Stimulated activated CD4-positive, alpha-beta T cell treated with anti-CD3 and anti-CD28 coated beads, Interleukin-12 subunit alpha, Interleukin-12 subunit beta, amount 100 ng/mL, for 4 hours (primary cell): ENCODE measurements at places on chromosomes 3 and 15.

DNA sequence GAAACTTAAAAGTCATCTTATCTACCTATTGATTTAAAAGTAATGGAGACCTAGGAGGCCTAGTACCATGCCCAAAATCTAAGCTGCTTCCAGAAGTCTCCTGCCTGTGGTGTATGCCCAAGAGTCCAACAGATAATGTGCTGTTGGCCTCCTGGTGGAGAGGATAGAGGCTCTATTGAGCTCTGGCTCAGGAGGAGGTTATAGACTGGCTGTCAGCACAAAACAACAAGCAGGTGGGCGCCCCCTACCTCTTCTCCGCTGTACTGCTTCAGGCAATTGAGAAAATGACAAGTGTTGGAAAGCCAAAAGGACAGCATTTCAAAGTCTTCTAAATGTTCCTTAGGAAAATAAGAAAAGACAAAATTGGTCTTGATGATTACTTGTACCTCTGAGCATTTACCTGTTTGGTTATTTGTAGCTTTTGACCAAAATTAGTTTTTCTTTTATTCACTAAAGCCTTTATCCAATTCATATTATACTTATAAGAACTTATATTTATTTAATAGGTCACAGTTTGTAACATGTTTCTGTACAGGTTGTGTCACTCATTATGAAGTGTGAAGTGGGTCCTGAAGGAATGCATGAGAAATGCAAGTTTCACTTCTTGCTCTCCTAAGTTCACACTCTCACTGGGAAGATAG, 17.2 kb upstream of the GNB5 start:
- DNase-seq = peak; percentile 65

DNA sequence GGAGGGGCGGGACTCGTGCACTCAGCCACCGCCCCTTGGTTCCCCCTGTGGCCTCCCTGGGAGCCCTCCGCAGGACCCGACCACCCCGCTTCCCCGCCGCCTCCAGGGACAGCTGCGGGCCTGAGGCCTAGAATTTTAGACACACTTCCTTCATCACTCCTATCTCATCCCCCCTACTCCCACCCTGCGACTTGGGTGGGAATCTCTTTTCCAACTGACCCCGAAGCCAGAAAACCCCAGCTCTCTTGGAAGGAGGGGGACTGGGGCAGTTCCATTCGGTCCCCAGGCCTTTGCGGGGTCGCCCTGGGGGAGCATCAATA, 289 bp upstream of the TFDP2 start:
- no peak for DNase-seq

- no peak for DNase-seq
Observed at GRCh38 chr15:78695046-78695671, 54.1 kb upstream of the CHRNB4 start.

DNA sequence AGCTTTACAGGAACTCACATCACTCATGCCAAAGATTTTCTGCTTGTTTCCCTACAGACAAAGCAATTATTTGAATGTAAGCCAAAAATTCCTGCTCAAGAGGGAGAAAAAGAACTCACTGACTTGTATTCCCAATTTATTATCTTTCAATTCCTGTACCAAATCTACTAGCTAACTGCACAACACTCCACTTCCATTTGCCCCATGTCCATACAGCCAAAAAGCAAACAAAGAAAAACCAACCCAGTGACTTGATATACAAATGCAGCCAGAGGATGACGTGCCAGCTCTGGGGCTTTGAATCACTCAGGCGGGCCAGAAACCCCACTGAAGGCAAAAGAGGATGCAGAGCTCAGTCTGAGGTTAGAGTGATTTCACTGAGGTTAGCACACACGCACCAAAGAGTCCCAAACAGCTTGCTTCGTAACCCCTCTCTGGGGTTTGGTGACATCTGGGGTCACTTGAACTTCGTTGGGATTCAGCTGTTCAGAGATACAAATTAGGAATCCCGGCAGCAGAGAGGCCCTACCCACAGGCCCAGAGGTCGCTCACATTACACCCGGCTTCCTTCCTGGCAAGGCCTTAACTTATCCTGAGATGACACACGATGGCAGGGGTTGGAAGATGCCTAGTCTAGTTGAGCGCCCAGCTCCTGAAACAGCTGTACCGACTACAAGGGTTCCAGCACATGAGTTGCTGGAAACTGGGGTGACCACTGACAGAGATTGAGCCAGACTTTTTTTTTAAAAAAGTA, 1.6 kb downstream of the RFTN1 start:
- DNase-seq = peak; percentile 56

GRCh38 chr15:51736751-51737521, 519 bp downstream of the LYSMD2 start:
- peak; percentile 49 for DNase-seq

GRCh38 chr3:33062866-33063265, 34.1 kb downstream of the GLB1 start:
- no peak for DNase-seq

GRCh38 chr3:106725566-106725965, 651.7 kb upstream of the CCDC54 start:
- no peak for DNase-seq

DNA sequence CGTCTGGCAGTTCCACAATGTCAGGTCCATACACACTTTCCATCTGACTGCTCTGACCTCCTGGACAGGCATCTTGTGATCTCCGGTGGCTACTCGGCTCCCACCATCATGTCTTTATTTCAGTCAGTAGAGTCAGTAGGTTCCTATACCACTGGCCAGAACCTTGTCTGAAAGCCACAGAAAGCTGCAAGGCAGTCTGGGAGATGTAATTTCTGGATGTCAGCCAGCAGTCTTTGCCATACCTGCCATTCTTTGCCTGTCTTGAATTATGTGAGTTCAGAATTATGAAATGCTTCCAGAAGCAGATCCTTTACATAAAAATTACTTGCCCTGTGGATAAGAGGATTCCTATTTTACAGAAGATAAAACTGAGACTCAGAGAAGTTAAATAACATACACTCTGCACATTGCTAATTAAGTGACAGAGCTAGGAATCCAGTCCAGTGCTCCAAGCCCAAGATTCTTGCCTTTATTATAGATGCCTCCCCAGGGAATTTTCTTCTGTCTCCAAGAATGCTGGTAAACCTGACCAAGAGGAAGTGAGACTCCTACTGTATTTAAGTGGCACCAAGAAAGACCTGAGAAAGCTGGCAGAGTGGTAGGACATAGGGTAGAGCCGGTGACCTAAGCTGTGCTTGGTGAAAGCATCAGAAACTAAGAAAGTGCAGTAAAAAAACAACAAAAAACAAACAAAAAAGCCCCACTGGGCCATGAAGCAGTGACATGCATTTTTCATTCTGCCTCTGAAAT, 75.6 kb downstream of the IQCH start:
- DNase-seq = no peak

GRCh38 chr15:79919749-79920511, 23.1 kb upstream of the MTHFS start:
- DNase-seq = no peak

DNA sequence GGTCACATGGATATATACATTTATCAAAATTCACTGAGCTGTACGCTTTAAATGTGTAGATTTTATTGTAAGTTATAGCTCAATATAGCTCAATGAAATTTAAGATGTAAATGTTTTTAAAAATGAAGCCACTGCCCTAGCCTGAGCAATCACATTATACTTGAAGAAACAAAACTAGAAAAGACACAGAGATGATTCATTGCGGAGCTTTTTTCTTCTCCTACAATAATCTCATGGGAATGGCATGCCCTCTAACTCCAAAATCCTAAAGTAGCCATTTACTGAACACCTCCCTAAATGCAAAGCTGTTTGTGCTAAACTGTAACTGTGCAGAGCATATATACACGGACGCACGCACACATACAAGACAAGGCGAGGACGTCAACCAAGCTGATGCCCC, 84.2 kb downstream of the MYO9A start:
- DNase-seq = no peak

DNA sequence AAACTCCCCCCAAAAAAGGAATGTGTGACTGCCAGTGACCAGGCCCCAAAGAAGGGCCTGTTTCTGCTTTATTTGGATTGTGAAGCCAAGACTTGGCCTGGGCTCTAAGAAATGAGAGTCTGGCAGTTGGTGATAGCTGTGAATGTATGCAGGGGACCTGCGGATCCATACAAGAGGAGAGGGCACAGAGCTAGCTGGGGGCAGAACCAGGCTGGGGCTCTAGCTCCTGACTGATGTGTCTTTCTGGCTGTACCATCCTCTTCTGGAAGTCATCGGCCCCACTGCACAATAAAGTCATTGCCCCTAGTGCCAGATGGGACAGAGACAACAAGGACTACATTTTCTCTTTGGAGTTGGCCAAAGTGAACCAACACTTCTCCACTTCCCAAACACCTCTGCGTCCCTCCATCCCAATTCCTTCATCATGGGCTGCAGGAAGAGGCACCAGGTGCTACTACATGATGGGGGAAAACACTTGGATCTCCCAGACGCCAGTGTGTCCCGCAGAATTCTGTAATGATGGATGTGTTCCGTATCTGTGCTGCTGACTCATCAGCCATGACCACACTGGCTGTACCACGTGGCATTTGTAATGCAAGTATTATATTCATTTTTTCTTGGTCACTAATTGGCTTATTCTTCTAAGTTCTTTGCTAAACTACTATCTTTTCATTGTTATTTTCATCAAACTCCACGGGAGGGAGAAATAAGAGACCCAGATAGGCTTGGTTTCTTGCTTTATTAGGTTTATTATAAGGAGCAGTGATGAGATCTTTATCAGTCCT, 1.7 kb upstream of the PLA2G4F start:
- DNase-seq = no peak

- DNase-seq = peak; percentile 20
Observed at GRCh38 chr3:192819001-192819569, 91.7 kb upstream of the FGF12 start.

GRCh38 chr3:15339786-15340215, 7.4 kb upstream of the SH3BP5 start:
- DNase-seq = no peak

- no peak for DNase-seq
Observed at GRCh38 chr15:87345961-87346360, 910.6 kb downstream of the NTRK3 start.

GRCh38 chr3:126550488-126551051, 8.2 kb downstream of the C3orf22 start:
- no peak for DNase-seq

- DNase-seq = no peak
Observed at GRCh38 chr15:90174140-90174875, 26.8 kb upstream of the SEMA4B start.

DNA sequence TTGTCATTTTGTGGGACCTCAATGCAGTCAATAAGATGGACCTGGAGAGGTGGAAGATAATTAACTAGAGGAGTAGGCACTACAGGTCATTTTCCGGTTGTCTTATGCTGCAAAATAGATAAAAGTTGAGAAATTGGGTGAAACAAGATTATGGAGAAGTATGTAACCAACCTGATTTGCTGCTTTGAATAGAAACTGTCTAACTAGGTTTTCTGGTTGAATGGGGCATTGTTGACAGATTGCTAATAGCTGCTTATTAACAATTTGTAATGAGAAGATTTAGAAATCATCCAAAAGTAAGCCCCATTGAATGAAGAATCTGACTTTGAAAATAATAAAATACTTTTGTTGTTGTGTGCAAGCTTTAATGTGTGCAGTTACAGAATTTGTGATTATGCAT, 26.2 kb downstream of the PIAS1 start:
- no peak for DNase-seq
